Left lung (tissue), 14 donors: ENCODE measurements at places on chromosomes 12 and 14. TPM values are rescaled to one million over a fixed set of nuclear protein-coding genes. Genes with fewer than 3 reads are reported as not detected.

- H3K27ac ChIP-seq: no peak overlapping the region
- no peaks in the 10 kb centered on the region for H3K4me1 ChIP-seq
- no peak overlapping the region for H3K4me3 ChIP-seq
- DNase-seq: no peak
Observed at GRCh38 chr12:3797531-3798048, 44.7 kb upstream of the CRACR2A start.

DNA sequence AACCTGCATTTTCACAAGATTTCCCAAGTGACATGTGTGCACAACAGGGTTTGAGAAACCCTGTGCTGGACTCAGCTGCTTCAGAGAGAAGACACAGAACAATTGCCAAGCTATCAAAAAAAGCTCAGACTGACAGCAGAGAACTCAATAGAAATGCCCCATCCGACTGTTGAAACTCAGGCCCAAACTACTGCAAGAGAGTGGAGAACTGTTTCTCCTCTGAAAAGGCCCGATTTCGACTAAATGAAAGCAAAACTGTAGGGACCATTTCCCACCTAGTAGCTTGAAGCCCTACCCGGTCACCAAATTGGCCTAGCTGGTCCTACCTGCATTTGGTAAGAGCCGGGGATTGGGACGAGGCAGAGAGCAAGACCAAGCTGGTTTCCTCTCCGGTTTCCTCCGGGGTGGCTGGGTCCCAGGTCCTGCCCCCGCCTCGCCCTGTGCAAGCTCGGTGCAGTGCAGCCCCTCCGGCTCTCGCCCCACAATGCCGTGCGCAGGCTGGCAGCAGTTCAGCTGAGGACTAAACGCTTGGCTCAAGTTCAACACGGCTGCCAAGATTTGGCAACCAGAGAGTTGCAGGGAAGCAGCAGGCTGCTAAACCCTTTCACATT is 1180.6 kb downstream of the VRK1 start:
- peak overlapping the region; percentile 21 for H3K4me3 ChIP-seq
- peak overlapping the region; percentile 75 for H3K27ac ChIP-seq
- peaks cover 12% of the 10 kb centered on the region for H3K4me1 ChIP-seq

MYRFL gene
- polyA plus RNA-seq: 2.5 TPM

DNA sequence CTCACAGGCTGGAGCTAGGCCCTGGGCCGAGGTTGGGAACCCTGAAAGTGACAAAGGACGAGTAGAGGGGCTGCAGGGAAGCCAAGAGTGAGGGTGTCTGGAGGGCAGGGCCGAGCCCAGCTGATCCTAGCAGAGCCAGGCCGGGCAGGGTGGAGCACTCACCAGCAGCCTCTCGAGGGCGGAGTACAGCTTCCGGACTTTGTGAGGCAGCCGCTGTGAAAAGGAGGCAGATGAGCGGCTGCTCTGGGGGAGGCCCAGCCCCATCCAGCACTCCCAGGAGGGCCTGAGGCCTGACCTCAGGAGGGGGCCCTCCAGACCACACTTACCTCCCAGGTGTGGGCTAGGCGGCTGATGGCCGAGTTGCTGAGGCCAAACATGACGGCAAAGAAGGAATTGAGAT is 14.7 kb upstream of the ENDOU start:
- H3K36me3 ChIP-seq: no peaks in the 10 kb centered on the region
- DNase-seq: no peak
- no peaks in the 10 kb centered on the region for H3K27me3 ChIP-seq
- H3K27ac ChIP-seq: no peak overlapping the region

DHRS2 gene
- polyA plus RNA-seq: 1.1 TPM
